ENCODE measurements at places on chromosomes 3 and 15.

DNA sequence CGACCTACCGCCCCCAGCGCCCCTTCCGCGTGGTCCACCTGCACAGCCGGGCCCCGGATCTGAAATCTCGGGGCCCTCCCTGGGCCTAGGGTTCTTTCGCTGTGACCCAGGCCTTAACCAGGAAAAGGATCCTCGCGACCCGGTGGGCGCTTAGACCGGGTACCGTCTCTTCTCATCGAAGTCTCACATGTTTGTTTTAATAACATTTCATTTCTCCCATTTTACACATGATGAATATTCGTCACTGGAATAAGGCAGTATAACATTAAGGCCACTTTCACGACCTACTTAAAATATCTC is 277 bp upstream of the DALRD3 start:
- DNase-seq, result no peak

- no peak for DNase-seq
Measured at GRCh38 chr3:183277260-183277659, 24.2 kb downstream of the B3GNT5 start.

- no peak for DNase-seq
Measured at GRCh38 chr15:81419332-81419943, 45.4 kb upstream of the TMC3 start.

DNA sequence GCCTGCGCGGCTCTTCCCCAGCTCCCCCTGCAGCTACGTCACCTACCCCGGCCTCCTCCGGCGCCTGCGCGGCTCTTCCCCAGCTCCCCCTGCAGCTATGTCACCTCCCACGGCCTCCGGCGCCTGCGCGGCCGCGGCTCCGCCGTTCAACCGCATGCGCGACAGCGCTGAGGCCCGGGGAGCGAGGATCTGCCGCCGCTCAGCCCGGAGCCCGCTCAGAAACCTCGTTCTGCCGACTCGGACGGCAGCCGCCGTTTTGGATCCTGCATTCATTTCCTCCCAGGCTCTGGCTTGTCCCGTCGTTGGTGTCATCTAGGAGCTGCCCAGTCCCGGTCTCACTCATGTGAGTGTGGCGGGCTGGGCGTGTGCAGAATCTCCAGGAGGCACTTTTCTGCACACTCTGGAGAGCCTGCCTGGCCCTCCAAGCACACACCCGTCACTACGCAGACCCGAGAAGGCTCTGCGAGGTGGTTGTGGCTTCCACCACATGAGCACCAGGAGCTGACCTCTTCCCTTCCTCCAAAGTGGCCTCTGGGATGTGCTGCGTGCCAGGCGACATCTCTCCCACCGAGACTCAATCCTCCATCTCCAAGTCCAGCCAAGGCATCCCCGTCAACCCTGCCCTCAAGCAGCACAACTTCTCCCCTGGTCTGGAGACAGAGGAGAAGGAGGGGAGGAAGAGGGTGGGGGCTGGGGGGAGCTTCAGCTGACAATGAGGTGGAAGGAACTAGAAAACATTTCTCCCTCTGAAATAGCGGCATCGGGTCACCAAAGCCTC is 165.3 kb downstream of the CHSY1 start:
- no peak for DNase-seq

GRCh38 chr3:44337248-44337785 is 1.2 kb upstream of the TCAIM start:
- no peak for DNase-seq

DNA sequence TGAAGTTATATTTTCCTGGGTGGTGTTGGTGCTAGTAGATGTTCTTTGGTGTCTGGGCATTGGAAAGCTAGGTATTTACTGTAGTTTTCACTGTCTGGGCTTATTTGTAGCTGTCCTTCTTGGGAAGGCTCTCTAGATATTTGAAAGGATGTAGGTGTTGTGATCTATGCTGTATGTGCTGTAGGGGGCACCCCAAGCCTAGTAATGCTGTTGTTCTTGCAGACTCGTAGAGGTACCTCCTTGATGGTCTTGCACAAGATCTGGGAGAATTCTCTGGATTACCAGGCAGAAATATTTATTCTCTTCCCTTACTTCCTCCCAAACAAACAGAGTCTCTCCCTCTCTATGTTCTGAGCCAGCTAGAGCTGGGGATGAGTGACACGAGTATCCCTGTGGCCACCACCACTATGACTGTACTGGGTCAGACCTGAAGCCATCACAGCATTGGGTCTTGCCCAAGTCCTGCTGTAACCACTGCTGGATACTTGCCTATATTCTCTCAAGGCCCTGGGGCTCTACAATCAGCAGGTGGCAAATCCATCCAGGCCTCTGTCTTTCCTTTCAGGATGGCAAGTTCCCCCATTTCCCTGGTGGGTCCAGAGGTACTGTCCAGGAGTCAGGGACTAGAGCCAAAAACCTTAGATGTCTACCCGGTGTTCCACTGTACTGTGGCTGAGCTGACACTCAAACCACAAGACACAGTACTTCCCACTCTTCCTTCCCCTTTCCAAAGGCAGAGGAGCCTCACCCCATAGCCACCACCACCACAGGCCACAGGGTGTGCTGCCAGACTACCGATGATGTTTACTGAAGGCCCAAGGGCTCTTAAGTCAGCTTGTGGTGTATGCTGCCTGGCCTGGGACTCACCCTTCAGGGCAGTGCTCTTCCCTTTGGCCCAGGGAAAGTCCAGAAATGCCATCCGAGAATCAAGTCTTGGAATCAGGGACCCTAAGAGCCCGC is 195.2 kb upstream of the DPPA4 start:
- DNase-seq, result no peak

- DNase-seq, result no peak
Measured at GRCh38 chr3:137199678-137200077, 241.9 kb downstream of the IL20RB start.

GRCh38 chr15:33766389-33766788 is 201.9 kb upstream of the CHRM5 start:
- no peak for DNase-seq

- DNase-seq, result no peak
Measured at GRCh38 chr3:94258851-94259250, 196.0 kb downstream of the NSUN3 start.

DNA sequence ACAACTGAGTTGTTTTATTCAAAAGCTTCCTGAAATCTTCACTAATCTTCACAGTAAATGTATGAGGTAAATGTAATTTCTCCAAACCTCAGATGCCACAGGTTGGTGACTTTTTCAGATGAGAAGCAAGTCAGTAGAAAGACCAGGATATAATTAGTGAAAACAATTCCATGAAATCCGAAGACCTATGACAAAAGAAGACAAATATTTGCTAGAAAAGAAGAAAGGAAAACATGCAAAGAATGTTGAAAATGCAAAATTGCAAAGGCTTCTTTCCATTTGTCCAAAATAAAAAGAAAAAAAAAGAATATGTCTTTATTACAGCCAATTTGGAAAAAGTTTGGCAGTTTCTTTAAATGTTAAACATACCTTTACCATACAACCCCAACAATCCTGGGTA is 88.3 kb upstream of the MYRIP start:
- no peak for DNase-seq

DNA sequence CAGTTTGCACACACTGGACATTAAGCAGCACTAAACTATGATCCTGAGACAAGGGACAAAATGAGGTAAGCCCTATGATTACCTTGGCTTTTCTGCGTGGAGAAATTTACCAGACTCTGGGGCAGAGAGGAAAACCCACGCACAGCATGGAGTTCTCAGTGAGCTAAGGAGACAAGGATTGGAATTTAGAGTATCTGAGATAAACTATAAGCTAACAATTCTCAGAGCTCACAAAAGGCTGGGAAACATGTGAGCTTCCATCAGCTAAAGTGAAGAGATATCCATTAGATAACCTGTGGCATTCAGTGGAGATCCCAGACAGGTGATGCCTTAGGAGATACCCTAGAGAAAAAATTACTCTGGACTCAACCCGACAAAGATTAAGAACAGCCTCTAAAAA is 48.7 kb downstream of the NBEAL2 start:
- DNase-seq, result no peak

DNA sequence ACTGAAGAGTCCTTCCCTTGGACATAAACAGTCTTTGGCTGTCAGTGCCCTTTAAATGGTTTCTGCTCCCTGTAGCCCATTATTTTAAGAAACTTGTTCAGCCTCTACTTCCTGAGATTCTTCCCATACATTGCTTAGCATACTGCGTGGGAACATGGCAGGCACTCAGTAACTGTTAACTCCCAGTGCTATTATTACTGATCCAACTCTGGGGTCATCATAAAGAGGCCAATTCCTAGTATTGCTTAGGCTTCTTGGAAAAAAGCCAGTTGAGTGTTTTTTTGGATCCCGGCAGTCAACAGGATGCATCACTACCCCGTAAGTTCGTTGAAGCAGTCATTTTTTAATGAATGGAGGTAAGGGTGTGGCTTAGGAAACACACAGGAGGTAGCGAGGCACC is 206.2 kb upstream of the ADAMTS9 start:
- DNase-seq, result no peak

DNA sequence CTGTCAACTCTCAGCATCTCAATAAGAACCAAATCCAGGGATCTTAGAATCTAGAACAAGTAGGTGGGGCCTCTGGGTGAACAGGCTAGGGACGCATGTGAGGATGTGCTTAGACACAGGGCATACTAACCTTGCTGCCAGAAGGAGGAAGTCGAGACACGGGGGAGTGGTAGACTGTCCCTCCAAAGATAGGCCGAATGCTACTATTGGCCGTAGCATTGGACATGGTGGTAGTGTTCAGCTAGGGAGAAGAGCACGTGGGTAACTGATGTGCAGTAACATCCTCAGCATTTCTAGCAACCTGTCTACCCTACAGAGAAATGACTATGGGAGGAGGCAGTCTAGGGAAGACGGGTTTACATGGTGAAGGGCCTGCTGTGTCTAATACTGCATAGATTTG is 15.6 kb downstream of the RCCD1 start:
- DNase-seq, result no peak

DNA sequence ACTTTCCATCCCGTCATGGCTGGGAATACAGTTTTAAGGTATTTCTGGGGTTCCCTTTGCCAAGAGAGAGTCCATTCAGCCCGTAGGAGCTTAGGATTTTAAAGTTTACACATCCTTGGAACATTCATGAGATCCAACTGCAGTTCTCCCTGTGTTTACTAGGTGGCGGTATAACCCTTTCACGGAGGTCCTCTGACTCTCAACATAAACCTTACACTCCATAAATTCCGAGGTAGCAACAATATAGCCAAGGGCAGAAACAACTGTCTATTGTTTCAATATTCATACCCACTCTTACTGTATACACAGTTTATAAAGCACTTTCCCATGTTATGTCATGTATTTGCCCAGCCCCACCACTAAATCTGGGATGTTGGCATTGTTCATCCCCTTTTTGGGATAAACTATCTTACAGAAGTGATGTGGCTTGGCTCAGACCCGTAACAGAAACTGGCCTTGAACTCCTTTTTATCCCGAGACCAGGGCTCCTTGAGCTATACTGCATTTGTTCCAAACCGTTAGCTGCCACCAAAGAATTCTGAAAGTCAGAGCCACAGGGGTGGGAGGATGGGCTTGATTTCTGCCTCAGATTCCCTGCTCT is 69.2 kb upstream of the COL6A5 start:
- DNase-seq, result no peak

- DNase-seq, result no peak
Measured at GRCh38 chr3:195102609-195103467, 168.1 kb downstream of the XXYLT1 start.

- DNase-seq, result peak; percentile 25
Measured at GRCh38 chr15:39976291-39977274, 42.7 kb downstream of the EIF2AK4 start.

- DNase-seq, result no peak
Measured at GRCh38 chr3:27093771-27094170, 275.4 kb downstream of the NEK10 start.

DNA sequence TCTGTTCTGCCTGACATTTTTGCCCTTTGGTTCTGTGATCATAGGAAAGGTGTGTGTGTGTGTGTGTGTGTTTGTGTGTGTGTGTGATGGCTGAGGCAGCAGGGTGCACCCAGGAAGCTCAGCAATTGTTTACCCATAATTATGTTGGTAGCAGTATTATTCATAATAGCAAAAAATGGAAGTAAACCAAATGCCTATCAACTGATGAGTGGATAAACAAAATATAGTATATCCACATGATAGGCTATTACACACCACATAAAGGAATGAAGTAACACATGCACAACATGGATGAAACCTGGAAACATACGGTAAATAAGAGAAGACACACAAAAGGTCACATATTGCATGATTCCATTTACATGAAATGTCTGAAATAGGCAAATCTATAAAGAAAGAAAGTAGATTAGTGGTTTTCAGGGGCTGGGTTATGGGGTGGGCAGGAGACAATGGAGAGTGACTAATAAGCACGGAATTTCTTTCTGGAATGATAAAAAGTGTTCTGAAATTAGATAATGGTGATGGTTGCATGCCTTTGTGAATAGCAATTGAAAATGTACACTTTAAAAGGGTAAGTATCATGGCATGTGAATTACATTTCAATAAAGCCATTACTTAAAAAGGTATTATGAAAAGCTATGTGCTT is 167.2 kb downstream of the POLR2M start:
- no peak for DNase-seq

DNA sequence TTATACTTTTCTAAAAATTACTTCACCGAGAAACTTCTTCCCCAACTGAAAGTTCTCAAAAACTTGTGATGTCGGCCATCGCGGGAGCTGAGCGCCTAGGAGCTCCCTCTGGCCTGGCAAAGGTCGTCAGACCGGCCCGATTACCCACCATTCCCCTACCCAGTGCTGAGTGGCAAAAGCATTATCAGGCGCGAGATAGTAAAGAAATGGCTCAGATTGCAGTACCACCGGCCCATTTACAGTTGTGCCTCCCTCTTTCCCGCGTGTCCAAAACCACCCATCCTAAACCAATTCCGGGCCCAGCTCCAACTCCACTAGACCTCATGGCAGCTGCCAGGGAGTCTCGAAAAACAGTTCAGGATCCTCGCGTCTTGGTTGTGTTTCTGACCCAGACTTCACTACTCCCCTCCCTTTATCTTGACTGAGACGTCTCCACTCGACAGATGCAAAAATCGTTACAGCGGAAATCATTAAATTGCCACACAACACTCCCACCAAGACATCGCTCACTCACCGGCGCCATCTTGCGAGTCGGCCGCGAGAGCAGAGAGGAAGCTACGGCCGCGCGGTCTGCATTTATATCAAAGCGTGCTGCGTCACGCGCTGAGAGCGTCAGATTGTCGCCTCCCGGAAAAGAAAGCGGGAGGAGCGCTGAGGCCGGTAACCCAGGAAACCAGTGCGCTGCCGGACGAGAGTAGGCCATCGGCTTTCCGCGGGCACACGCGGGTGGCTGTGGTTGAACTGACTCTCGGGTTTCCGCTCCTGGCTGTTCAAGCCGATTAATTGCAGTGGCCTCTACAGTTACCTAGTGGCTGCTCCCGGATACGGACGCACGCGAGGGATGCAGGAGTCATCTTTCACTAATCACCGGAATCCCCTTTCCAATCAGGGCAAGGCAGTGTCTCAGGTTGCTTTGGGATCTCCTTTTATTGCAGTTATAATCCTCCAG is at the start of gene RPL22L1:
RPL22L1 (minus strand) TSS at position 551 of the 949 bp plus-strand sequence; CDS start at position 523, 28 bp downstream.
- no peak for DNase-seq

- DNase-seq, result no peak
Measured at GRCh38 chr3:124209426-124209825, 217.5 kb upstream of the ROPN1 start.

All from NCI-H1092 (cell line).